EH (cell line): ENCODE measurements at places on chromosomes 1 and 21.

DNA sequence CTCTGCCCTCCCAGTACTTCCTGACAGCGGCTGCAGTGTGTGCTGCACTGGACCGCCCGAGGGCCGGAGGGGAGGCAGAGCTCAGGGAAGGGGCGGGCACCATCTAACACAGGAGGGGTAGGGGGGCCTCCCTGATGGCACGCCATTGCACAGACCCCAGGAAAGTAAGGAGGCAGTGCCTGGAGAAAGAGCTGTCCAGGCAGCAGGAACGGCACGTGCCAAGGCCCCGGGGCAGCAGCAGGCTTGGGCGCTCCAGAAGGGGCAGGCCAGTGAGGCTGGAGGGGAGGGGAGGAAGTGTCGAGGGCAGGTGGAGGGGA lies 110.7 kb downstream of the CRYAA start:
- no peak for DNase-seq

- DNase-seq, result no peak
These were observed 154.0 kb downstream of the DHRS3 start for GRCh38 chr1:12464045-12464461.

DNA sequence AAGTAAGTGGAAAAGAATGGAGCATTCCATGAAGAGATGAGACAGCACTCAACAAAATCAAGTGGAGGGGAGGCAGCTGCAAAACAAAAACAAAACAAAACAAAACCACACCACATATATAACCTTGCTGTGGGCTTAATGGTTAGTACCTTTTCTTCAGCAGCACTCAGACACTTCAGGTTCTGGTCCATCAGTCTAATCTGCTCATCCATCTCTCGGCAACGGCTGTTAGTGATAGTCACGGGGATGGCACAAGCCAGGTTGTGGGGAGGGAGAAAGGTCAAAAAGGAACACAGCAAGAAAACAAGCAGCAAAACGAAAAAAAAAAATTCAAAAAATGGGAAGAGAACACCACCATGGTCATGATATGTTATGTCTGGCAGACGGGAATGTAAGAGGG lies 17.0 kb upstream of the NUP210L start:
- DNase-seq, result no peak

GRCh38 chr1:52601519-52601918 lies 652 bp upstream of the GPX7 start:
- no peak for DNase-seq

DNA sequence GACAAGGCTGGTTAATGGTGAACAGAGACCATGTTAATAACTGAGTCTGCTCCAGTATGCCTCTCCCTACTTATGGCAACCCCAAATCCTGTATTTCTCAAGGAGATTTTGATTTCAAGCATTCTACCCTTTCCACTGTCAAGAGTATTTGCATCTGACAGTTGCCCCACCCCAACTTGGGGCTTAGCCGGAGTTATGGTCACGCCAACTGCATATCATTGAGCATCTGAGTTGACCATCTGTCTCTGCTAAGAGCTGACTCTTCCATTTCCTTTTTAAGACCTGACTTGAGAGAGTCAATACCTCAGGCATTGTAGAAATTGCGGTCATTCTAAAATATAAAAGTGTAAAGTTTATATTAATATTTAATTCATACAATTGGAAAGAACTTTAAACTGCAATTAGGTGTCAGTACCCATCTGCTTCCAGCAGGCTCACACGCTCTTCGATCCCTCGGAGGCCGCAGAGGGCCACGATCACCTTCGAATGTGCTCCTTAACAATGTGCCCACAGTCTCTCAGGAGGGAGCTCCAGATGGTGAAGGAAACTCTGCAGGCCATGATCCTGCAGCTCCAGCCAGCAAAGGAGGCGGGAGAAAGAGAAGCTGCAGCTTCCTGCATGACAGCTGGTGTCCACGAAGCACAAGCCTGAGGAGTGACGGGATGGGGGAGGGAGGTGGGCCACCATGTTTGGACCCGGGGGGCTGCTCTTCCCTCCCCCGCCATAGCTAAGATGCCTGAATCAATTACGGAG lies 409.8 kb downstream of the DISC1 start:
- DNase-seq, result no peak

DNA sequence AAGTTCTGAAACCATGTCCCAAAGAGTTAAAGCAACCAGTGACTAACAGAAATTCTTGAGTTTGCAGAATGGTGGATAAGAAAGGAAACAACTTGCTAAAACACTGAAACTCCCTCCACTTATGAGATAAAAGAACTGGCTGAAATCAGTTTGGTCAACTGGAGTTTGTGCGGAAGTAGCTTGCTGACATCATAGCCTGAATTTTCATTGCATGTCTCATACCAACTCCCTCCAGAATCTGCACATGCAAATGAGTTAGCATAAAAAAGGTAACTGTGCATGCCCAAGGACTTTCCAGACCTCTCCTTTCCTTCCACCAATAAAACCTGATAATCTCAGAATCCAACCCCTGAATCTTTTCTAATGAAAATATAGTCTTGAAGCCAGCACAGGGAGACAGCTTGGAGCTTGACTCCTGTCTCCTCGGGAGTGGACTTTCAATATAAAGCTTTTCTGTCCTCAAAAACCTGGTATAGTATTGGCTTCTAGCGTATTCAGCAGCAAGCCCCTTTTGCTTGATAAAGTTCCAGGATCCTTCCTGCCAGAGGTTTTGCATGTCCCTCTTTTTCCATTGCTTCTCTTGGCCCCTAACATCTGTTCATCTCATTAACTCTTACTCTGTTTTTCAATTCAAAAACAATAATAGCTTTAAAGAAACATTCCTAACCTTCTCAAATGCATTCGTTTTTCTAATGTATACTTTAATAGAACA lies 785.8 kb upstream of the ADGRL4 start:
- DNase-seq, result peak; percentile 34

DNA sequence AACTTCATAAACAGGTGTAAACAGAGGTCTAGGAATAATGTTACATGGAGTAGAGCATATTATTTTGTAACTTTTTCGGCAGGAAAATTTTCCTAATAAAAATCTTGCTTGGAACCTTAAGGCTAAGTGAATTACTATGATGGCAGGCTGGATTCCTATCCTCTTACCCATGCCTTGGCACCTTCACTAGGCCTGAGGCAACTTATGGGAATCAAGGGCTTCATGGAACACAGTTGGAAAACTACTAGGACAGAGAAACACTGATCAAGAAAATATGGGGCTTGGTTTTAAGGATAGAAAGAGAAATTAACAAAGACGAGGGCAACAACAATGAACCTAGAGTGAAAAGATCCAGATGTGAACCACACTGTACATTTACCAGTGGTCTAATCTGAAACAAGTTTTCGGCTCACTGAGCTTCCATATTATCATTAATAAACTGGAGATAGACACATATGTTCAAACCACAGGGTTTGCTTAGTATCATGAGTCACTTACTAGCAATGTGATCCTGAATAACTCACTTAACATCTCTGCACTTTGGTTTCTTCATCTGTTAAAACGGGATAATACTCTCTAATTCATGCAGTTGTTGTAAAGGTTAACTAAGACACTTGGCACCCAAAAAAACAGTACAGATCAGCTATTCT lies 68.5 kb downstream of the GPATCH2 start:
- DNase-seq, result peak; percentile 88

- no peak for DNase-seq
These were observed 40.2 kb downstream of the LGR6 start for GRCh38 chr1:202233804-202234203.

- DNase-seq, result peak; percentile 74
These were observed 8.9 kb downstream of the CAMTA1 start for GRCh38 chr1:6794164-6794563.

GRCh38 chr1:241311056-241311746 lies 45.8 kb downstream of the RGS7 start:
- DNase-seq, result peak; percentile 15

GRCh38 chr1:109877317-109877771 lies 33.3 kb upstream of the CSF1 start:
- peak; percentile 98 for DNase-seq

DNA sequence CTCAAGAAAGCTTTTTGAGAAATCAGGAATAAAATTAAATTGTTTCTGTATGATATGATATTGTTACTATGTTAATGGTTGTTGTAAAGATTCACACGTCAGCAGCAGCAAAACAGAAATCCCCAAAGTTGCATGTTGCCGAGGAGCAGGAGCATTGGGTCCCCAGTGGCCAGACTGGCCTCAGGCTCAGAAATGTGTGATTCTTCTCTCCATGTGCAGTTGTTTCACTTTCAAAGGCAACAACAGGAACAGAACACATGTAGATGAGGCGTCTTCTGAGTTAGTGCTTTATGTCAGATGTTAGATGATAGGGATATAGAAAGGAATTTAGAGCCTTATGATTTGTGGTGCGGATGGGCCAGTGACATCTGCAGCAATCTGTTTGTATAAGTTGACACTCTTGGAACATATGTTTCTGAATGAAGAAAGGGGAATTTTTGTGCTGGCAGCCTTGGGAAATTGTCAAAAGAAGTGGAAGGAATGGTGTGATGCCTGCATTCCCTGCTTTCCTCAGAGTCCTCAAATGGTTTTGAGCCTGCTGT lies 2.1 kb upstream of the TTLL7 start:
- DNase-seq, result no peak
